ENCODE measurements at places on chromosomes 4 and X.

DNA sequence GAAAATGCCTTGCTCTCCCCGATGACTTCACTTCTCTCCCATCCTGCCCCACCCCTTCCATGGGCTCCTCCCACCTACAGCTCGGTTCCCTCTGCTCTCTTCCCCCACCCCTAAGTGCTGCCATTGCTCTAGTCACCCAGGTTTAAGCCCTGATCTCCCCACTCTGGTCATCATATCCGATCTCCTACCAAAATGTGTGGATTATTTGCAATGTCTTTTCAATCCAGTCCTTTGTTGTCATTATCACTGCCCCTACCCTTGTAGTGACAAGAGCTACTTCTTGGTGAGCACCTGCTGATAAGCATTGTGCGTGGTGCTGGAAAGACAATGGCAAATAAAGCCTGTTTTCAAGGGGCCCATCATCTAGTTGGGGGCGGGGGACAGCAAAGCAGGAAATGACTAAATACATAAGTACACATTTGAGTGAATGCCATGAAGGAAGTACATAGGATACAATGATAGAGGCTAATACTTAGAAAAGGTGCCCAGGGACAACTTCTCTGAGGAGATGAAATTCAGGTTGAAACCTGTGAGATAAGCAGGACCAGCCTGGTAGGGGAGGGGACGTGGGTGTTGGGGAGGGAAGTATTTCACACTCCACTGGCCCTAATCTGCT is 63.8 kb downstream of the DLG3 start:
- no peak for DNase-seq

GRCh38 chr4:147740176-147740575 is 8.3 kb downstream of the ARHGAP10 start:
- DNase-seq, result no peak

- DNase-seq, result no peak
These were observed 22.9 kb downstream of the DOK7 start for GRCh38 chr4:3485886-3486540.

- no peak for DNase-seq
These were observed 80.8 kb downstream of the JAKMIP1 start for GRCh38 chr4:6119507-6120020.

GRCh38 chr4:169274033-169274432 is 3.3 kb upstream of the SH3RF1 start:
- DNase-seq, result no peak

- DNase-seq, result no peak
These were observed 24.8 kb downstream of the PDGFC start for GRCh38 chr4:156946516-156947424.

- no peak for DNase-seq
These were observed 55.0 kb upstream of the NKX1-1 start for GRCh38 chr4:1460967-1461868.

DNA sequence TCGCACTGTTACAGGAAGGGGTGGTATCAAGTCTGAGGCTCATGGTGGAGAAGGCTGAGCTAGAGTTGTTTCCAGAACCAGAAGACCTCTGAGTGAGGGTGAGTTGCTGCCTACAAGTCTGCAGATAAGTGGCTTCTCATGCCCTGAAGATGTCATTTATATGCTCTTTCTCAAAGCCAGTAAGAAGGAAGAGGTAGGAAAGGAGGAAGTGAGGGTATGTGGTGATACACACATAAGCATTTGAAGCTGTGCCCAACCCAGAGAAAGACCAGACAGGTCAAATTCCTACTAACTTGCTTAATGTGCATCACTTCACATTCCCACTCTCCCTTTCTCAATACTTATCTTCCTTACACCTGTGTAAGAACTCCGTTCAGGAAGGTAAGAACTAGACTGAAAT is at the start of gene PPBP:
PPBP (minus strand) TSS at position 130 of the 400 bp plus-strand sequence; CDS start at position 43, 87 bp downstream.
- no peak for DNase-seq

- no peak for DNase-seq
These were observed 43.7 kb downstream of the FAM114A1 start for GRCh38 chr4:38911257-38911656.

Measured in NCI-H2107 (cell line).